ENCODE measurements at places on chromosomes 1 and 21.

DNA sequence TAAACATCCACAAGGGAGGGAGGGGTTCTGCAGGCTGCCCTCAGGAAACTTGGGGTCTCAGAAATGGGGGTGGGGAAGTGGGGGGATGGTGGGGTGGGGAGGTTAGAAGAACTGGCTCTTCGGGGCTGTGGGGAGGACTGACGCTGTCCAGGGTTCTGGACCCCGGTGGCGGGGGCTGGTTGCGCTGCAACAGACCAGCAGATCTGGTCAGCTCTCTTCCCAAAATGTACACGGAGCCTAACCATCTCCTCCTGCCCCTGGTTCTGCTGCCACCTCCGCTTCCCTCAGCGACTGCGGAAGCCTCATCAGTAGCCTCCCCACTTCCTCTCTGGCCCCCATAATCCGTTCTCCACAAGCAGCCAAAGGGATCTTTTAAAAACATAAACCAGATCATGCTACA is 29.3 kb upstream of the C1QA start:
- DNase-seq = no peak

GRCh38 chr1:5456090-5456811 is 536.0 kb downstream of the NPHP4 start:
- no peak for DNase-seq

- DNase-seq = no peak
These were observed 112.7 kb downstream of the FGGY start for GRCh38 chr1:59409549-59409948.

GRCh38 chr1:180456191-180456590 is 46.2 kb downstream of the ACBD6 start:
- no peak for DNase-seq

GRCh38 chr1:172178886-172179285 is 241.6 kb upstream of the C1orf105 start:
- DNase-seq = no peak

GRCh38 chr1:190273161-190273560 is 204.5 kb downstream of the BRINP3 start:
- no peak for DNase-seq

GRCh38 chr1:207888652-207889051 is 22.3 kb downstream of the CD34 start:
- no peak for DNase-seq

DNA sequence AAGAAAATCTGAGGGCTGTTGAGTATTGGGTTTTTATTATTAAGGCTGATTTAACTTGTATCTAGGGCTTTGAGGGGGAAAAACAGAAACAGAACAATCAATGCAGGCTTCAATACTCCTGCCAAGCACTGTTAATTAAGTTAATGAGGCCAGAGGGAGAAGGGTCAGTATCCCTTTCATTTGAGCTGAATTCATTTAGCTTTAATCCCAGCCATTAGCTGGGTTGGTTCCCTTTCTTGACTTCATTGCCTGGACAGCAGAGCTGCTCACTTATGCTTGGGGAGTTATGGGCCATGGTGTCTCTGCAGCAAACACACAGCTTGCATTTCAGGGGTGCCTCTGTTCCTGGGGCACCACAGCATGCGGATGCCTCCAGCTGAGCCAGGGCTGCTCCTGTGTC is 16.3 kb downstream of the TLR5 start:
- no peak for DNase-seq

DNA sequence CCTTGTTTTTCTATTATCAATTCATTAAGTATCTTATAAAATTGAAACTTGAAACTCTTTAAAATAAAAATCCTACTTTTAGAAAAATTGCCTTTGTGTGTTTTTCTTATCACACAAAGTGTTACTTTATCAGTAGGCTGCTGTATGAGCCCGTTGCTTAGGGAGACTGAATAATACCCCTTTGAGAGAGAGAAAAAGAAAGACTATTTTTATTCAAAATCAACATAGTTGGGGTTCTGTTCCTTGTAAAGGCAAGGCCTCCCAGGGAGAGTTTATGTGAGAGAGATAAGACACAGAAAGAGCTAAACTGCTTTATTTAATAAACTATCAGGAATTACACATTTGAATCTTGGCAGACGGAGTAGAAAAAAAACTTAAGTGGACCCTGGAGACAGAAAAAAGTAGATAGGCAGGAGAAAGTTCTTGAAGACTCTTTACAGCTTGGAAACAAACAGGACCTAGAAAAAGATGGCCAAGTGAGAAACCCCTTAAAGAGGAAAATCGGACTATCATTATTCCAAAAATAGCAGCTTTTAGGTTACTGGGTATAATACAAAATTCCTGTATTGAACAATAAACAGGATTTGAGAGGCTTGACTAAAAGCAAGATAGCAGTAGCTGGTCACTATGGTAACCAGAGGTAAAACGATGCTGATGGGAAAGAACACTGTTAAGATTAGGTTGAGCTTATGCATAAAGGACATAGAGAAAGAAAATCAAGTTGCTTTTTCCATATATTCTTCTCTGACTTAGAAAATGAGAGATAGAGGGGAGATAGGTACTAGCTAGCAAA is 170.9 kb downstream of the LRRC7 start:
- no peak for DNase-seq

DNA sequence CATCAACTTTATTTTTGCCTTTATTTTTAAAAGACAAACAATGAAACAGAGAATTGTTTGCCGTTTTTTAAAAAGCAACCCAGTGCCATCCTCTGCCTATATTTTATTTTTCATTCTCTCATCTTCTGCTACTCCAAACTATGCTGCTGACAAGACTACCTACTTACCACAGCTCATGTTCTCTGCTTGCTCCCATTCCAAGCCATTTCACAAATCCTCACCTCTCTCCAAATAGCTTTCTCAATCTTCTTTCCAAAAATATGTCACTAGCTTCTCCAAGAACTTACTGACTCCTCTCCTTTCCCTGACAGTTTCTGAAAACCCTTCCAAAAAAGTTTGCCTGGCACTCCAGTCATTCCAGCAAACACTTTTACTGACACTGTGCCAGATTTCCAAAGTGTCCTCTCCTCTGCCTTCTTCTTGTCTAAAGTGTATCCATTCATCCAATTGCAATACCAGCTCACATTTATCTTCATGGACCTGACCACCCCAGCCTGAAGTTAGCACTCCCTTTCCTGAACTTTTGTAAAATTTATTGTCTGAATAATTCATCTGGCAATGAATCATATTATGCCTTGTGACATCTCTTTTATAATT is 766.5 kb upstream of the B3GALT2 start:
- DNase-seq = no peak

DNA sequence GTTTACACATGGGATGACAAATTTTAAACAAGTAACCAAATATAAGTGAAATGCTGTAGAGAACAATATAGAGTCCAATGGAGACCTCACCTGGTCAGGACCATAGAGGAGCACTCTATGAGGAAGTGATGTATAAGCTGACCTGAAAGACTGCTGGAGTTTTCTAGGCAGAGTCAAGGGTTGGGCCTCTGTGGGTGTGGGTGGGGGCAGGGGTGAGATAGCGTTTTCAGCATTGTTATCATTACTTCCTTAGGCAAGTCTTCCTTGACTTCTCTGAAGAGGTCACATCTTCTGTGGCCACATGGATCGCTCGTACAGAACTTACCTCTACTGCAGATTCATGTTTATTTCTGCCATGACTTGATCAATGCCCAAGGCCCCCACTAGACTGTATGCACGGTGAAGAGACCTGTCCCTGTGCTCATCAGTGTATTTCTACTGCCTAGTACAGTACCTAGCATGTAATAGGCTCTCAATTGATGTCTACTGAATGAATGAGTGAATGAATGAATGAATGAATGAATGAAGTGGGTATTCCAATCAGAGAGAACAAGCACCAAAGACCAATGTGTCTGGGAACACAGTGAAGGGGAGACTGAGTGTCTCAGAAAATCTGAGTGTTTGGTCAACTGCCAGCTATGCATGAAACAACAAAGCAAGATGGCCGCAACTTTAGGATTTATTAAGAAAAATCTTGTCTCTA is 116.5 kb downstream of the RNF220 start:
- DNase-seq = no peak

GRCh38 chr1:240608707-240609106 is 3.2 kb downstream of the GREM2 start:
- DNase-seq = no peak

DNA sequence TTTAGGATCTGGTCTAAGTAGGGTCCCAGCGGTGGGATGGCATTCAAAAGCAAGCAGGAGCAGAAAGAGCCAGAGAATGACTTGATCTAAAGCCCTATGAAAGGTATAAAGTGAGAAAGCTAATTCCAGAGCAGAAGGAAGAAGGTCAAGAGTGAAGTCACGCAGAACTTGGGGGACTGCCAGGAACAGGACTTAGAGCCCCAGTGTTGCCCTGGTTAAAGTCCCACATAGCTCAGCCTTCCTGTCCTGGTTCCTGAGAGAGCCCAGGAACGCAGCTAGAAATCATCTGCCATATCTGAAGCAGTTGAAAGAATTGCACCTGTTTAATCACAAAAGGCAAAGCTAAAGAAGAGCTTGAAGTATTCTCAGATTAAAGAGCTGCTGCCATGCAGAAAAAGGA is 160.6 kb upstream of the ATP1B1 start:
- no peak for DNase-seq

GRCh38 chr21:31176725-31177124 is 138.4 kb upstream of the KRTAP19-8 start:
- DNase-seq = no peak

DNA sequence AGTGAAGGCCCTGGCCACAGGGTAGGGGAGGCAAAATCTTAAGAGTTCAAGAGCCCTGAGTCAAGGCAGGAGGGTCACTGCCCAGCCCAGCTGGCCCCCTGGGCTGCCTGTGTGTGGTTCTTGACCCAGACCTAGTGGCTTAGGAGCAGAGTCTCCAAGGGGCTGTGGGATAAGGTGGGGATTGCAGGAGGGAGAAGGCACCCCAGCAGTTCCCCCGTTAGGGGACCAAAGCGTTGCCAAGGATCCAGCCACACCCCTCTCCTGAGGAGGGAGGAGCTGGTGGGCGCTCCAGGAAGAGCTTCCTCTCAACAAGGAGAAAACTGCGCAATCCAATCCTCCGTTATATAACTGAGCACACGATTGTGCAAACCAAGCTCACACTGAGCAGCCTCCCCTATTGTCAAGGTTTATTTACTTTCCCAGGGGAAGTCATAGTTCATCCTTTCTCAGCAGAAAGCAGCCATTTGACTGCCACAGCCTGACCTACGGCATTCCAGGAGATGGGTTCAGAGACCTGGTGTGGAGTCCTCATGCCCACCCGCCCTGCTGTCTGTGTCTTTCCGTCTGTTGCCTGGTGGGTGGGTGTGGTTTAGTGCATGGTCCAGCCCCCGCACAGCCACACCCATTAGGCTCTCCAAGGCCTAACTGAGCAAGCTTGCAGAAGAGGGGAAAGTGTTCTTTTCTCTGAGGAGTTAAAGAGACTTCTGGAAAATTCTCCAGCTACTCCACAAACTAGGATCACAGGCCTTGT is 3.5 kb downstream of the EPHX1 start:
- no peak for DNase-seq

GRCh38 chr1:45454464-45454863 is 36.5 kb downstream of the TESK2 start:
- no peak for DNase-seq

DNA sequence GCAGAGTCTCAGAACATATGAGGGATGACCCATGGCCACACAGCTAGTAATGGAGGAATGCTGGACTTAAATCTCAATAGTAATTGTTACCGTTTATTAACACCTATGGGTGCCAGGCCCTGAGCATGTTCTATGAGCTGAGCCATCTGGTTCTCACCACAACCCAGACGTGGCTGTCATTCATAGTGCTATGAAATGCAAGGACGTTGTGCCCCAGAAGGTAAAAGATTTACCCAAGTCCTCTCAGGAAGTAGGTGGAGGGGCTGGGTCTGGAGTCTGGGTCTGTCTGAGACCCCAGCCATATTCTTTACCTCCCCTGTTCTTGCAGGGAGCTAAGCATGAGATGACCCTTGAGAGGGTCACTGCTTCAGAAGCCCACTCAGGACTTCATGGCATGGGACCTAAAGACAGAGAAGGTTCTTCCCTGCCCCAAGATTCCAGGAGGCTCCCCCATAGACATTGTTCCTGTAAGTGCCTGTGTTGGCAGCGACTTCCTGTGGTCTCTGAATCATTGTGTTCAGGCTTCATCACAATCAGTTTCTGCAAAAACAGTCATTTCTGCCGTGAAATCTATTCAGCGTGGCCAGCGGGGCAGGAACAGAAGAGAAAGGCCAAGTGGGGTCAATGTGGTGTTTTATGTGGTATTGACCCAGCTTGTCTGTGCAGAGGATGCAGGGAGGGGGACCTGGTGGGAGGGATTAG is 475.4 kb downstream of the PTPRU start:
- no peak for DNase-seq

- DNase-seq = no peak
These were observed 58.8 kb downstream of the NAV1 start for GRCh38 chr1:201597551-201598230.

GRCh38 chr1:51768971-51769588 is 109.4 kb downstream of the NRDC start:
- DNase-seq = peak; percentile 11

DNA sequence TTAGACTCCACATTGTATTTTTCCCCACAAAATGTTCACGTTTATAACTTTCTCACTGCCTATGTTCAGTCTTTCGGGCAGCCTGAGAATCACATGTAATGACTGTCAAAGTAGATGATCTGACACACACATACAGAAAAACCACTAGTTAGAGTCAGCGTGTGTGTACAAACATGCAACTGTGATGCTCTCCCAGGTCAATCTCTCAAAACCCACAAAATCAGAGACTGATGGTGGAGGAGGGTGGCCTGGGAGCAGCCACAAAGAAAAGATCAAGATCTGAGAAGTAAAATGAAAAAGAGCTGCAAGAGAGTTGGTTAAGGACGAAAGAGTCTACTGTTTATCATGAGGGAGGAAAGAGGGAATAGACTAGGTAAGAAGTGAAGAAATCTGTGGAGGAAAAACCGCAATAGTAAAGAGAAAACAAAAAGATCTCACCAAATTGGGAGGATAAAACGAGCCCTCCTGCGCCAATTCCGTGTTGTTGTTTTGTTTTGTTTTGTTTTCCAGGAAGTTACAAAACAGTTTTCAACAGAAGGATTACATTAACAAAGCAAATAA is 2.3 kb downstream of the EGLN1 start:
- DNase-seq = no peak

- DNase-seq = no peak
These were observed 9.6 kb downstream of the ZBTB17 start for GRCh38 chr1:15966081-15966955.

GRCh38 chr1:193192586-193192985 is 6.2 kb upstream of the B3GALT2 start:
- no peak for DNase-seq

DNA sequence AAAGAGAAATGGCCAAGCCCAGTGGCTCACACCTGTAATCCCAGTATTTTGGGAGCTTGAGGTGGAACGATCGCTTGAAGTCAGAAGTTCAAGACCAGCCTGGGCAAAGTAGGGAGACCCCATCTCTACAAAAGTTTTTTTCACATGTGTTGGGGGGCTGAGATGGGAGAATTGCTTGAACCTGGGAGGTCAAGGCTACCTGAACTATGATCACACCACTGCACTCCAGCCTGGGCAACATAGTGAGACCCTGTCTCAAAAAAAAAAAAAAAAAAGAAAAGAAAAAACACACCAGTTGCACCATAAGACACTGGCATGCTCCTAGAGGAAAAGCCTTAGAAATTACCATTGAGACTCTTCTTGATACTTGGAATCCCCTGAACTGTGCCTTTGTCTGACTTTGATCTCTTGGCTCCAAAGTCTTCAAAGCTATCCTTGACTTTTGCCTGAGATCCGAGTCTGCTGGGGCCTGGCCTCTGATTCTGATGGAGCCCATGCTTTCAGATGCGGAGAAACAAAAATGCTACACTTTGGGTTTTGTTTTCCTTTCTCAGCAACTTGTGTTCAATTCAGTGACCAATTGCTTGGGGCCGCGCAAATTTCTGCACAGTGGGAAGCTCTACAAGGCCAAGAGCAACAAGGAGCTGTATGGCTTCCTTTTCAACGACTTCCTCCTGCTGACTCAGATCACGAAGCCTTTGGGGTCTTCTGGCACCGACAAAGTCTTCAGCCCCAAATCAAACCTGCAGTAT is 33.7 kb downstream of the ATP5PO start:
- DNase-seq = no peak
